Stimulated activated CD8-positive, alpha-beta memory T cell treated with anti-CD3 and anti-CD28 coated beads, Interleukin-12 subunit alpha, Interleukin-12 subunit beta, amount 100 ng/mL, for 4 hours (primary cell): ENCODE measurements at places on chromosomes 7 and 10.

- DNase-seq, result no peak
Measured at GRCh38 chr7:38660427-38661099, 29.4 kb upstream of the AMPH start.

- DNase-seq, result no peak
Measured at GRCh38 chr7:39647816-39648215, 24.4 kb downstream of the RALA start.

- DNase-seq, result no peak
Measured at GRCh38 chr10:86020134-86020533, 346.5 kb downstream of the GRID1 start.

- DNase-seq, result no peak
Measured at GRCh38 chr10:45319702-45320101, 4.3 kb upstream of the OR13A1 start.

DNA sequence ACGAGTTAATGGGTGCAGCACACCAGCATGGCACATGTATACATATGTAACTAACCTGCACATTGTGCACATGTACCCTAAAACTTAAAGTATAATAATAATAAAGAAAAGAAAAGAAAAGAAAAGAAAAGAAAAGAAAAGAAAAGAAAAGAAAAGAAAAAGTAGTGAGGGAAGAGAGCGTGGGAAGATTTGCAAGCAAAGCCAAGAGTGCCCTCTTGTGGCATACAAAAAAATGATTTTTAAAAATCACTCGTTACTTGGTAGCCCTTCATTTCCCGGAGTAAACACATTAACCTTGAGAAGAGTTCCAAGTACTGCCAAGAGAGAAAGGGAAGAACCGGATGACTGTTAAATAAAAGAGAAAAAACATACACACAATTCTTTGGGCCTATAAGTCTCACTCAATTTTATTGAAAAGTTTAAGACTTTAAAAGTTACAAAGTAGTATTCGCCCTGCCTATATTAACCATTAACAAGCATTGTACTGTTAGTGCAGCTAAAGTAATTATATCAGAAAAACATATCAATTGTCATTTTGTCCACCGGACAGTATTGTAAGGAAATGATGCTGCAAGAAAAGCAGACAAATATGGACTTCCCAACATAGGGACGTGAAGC, 6.2 kb upstream of the CH25H start:
- DNase-seq, result no peak

DNA sequence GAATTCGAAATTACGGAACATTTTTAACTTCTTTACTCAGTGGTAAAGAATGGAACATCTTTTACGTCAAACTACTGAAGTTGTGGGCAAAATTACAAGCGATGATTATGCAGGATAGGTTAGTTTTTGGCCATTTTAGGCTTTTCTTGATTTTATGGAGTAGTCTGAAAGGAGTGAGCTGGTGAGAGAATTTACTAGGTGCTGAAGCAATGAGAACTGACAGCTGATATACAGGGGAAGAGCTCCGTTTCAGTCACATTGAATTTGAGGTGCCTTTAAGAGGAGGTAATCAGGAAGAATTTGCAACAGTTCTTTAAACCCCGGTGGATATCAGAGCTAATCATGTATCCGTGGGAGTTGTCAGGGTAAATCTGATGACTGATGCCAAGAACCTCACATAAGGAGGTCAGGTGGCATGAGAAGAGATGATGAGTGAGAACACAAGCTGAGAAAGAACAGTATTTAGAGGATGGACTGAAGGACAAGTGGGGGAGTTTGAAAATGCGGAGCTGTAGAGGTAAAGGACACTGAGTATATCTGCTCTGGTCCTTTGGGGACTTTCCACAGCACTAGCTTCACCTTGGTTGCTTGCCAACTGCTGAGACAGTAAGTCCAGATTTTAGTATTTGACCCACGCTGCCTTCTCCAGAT, 104.3 kb downstream of the AHR start:
- DNase-seq, result no peak

GRCh38 chr7:103420857-103421384, 25.1 kb downstream of the SLC26A5 start:
- DNase-seq, result no peak

GRCh38 chr10:9036711-9037204, 982.3 kb downstream of the GATA3 start:
- DNase-seq, result no peak

DNA sequence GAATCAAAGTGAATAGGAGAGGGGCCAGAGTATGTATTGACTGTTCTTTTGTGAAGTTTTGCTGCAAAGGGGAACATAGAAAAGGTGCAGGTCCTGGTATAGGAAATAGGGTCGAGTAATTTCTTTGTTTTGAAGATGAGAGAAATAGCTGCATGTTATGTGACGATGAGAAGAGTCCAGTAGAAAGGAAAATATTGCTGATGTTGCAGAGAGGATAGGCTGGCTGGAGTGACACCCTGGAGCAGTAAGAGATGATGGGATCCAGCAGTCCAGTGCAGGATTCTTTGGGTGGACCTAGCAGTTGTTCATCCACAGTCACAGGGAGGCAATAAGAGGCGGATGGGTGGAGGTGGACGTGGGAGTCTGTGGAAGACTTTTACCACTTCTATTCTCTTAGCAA, 2.1 kb upstream of the BMS1 start:
- DNase-seq, result no peak

GRCh38 chr10:117246997-117247671, 6.2 kb downstream of the SLC18A2 start:
- no peak for DNase-seq

- no peak for DNase-seq
Measured at GRCh38 chr10:79385804-79386531, 38.7 kb downstream of the PPIF start.

DNA sequence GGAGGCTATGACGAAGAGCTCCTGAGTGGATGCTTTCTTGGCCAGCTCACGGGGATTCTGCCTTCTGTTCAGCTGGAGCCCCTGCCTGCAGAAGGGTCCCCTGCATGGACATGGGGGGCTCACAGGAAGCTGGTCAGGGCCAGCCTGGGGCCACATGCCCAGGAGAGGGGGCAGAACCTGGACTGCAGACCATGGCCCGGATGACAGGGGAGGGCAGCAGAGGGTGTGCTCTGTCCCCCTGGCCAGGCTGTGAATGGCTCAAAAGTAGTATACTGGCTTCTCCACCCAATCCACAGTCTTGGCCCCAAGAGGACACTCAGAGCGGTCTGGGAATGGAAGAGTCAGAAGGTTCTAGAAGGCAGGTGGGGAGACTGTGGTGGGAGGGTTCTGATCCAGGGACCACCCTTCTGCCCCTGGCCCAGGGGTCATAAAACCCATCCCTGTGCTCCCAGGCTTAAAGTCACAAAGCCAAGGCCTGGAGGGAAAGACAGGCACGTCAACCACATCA, 40.3 kb downstream of the PPIF start:
- DNase-seq, result no peak

- no peak for DNase-seq
Measured at GRCh38 chr7:143042159-143042789, 9.9 kb upstream of the OR6V1 start.

DNA sequence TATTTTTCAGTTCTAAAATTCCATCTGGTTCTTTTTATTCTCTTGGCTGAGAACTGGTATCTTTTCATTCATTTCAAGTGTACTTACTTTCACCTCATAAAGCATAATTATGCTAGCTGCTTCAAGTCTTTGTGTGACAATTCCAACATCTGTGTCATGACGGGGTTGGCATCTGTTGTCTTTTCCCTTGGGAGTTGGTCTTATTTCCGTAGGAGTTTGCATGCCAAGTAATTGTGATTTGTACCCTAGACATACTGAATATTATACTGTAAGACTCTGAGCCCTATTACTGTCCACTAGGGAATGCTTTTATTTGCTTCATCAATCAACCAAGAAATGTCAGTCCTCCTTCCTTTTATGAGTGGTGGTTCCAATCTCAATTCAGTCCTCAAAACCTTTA, 24.6 kb upstream of the HUS1 start:
- DNase-seq, result no peak

- DNase-seq, result no peak
Measured at GRCh38 chr7:97107192-97107800, 10.2 kb upstream of the SDHAF3 start.

DNA sequence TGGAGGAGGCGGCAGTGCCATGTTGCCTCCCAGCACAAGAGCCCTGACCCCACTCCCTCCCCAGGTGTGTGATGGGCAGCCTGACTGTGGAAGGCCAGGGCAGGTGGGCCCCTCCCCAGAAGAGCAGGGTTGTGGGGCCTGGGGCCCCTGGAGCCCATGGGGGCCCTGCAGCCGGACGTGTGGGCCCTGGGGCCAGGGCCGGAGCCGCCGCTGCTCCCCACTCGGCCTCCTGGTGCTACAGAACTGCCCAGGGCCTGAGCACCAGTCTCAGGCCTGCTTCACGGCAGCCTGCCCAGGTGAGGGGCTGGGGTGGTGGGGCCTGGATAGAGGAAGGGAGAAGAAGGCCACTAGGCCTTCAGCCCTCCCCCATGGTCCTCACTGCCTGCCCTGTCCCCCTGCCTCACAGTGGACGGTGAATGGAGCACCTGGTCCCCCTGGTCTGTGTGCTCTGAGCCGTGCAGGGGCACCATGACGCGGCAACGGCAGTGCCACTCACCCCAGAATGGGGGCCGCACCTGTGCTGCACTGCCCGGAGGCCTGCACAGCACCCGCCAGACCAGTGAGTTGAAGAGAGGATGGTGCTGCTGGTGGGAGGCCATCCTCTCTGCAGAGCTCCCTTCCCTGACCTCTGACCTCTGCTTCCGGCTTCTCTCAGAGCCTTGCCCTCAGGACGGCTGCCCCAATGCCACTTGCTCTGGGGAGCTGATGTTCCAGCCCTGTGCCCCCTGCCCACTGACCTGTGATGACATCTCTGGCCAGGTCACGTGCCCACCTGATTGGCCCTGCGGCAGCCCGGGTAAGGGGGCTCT, 18.2 kb upstream of the ZNF467 start:
- no peak for DNase-seq

- DNase-seq, result no peak
Measured at GRCh38 chr7:129394101-129394500, 40.1 kb upstream of the STRIP2 start.

GRCh38 chr10:21912625-21913024, 90.9 kb downstream of the DNAJC1 start:
- DNase-seq, result no peak

DNA sequence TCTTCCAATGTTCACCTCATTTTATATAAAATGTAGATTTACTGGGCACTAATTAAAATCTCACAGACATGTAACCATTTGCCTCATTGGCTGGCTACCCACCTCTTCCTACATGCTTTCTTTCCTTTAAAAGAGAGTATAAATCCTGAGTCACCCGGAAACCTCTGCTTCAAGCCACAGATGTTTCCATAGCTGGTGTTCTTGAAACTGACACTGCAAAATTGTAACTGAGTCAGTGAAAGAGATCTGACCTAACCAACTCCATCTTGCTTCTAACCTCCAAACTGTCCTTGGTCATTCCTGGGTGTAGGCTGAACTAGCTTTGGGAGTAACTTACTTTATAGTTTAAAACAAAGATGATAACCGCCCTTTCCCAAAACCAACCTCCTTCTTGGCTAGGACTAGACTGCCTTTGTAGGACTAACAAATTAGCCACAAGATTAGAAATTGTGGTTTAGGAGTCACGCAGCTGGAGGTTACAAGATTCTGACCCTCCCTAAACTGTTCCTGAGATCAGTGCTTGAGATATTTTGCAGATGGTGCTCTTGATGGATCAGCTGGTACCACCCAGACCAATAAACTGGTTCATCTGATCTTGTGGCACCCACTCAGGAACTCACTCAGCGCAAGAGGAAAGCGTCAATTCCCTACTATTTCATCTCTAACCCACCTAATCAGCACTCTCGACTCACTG, 33.5 kb downstream of the SVOPL start:
- DNase-seq, result no peak

GRCh38 chr10:66837335-66837734, 88.5 kb upstream of the LRRTM3 start:
- DNase-seq, result no peak

DNA sequence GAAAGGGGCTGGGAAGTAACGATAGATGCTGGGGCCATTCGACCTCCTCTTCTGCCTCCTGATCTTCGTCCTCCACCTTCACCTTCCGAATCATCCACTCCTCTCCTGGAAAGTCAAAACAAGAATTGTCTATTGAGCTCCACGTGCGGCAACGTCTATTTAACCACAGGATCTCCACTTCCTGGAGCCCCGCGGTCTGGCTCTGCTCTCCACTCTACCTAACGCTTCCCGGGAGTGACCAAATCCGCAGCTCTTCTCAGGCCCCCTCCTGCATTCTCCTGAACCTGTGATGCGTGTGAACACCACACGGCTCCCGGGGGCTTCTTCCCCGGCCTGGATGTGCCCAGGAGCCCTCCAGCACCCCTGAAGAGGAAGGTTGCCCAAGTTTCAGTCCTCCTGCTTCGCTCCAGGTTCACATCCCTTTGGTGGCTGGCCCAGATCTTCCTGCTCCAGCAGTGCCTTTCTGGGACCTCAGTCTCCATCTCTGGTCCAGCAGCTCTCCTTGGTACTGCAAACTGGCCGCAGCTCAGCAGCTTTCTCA, 7.2 kb downstream of the ZNF467 start:
- DNase-seq, result no peak

GRCh38 chr7:83442911-83443310, 206.0 kb downstream of the SEMA3E start:
- DNase-seq, result no peak

- no peak for DNase-seq
Measured at GRCh38 chr10:79357180-79357579, 9.9 kb downstream of the PPIF start.

DNA sequence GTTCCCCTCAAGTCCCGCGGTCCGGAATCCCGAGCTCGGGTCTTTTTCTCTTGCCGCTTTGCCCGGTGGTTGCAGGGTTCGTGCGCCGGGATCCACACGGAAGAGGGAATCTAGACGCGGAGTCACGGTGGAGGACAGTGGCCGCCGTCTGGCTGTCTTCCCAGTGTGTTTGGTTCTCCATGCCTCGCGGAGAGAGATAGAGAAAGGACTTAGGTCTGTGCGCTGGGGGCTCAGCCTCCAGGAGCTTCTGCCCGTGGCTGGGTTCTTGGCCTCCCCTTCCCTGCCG, 1.6 kb downstream of the FFAR4 start:
- DNase-seq, result no peak

GRCh38 chr7:25952261-25953057, 199.5 kb upstream of the NFE2L3 start:
- DNase-seq, result no peak

GRCh38 chr10:84095811-84096497, 43.4 kb upstream of the GHITM start:
- DNase-seq, result no peak

- DNase-seq, result no peak
Measured at GRCh38 chr10:111207500-111207899, 130.7 kb downstream of the ADRA2A start.

- DNase-seq, result no peak
Measured at GRCh38 chr10:127968659-127969058, 61.8 kb downstream of the PTPRE start.

- DNase-seq, result no peak
Measured at GRCh38 chr10:119496273-119496672, 46.2 kb downstream of the RGS10 start.
